Foreskin keratinocyte (primary cell): ENCODE measurements at places on chromosomes 3 and 15. TPM values are rescaled to one million over a fixed set of nuclear protein-coding genes. Genes with fewer than 3 reads are reported as not detected.

The PLCH1 gene
- total RNA-seq: 0.10 and 0.14 TPM in 2 replicates

The SPCS1 gene
- 124 and 142 TPM in 2 replicates for total RNA-seq

The GADL1 gene
- not detected in 2 replicates for total RNA-seq

The ITPKA gene
- 0.44 and 0.71 TPM in 2 replicates for total RNA-seq

The PRTG gene
- not detected in 2 replicates for total RNA-seq

The RAD51 gene
- total RNA-seq: 19.8 and 22.4 TPM in 2 replicates

The SPESP1 gene
- total RNA-seq: 6.2 and 6.7 TPM in 2 replicates

The PIK3CB gene
- 22.9 and 23.7 TPM in 2 replicates for total RNA-seq

The SLC22A13 gene
- 0.17 and 0.21 TPM in 2 replicates for total RNA-seq
